Activated T-helper 1 cell treated with Interleukin-2 at 50 U/mL for 16 hours (primary cell): ENCODE measurements at places on chromosomes 7 and 10.

- no peak for DNase-seq
These were observed 68.3 kb downstream of the ITGB1 start for GRCh38 chr10:32889631-32890212.

DNA sequence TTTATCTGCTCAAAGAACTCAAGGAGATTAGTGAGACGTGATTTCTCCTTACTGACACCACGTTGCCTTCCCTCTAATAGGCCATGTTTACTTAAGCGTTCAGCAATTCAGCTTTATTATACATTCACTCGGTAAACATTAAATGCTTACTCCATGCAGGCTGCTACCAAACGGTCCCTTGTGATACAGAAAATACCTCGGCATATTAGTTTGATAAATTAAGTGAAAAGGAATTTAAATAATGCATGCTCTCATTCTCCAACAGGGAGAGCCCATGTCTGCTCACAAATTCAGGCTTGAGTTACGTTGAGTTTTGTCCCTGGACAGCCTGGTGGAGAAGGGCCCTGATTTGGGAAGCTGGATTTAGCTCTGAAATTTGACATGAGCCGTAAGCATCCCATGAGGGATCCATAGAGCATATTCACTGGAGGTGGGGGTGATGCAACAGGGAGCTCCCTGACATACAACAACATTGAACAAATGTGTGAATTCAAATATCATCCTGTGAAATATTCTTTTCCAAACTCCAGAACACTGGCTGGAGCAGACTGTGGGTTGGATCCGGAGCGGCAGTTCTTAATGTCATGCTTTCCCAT is 86.3 kb downstream of the TBXAS1 start:
- DNase-seq = no peak

DNA sequence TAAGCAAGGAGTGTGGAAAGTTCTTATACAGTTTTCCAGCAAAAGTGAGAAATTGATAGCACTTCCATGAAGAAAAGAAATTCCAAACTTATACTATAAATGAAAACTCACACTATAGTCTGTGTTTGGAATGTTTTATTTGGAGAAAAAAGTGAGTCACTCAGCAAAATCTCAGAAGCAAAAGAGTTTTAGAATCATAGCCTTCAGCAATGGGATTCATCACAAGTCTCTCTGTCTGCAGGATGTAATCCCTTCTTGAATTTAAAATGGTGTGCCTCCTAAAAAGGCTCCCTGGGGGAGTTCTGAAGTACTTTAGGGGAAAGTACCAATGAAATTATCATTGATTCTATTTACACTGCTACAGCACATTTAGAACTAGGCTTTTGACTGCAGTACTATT is 756.4 kb downstream of the XPNPEP1 start:
- DNase-seq = no peak

- no peak for DNase-seq
These were observed 5.5 kb downstream of the FOXL3 start for GRCh38 chr7:295155-296154.

- no peak for DNase-seq
These were observed 627.1 kb upstream of the FZD8 start for GRCh38 chr10:36269222-36269621.

DNA sequence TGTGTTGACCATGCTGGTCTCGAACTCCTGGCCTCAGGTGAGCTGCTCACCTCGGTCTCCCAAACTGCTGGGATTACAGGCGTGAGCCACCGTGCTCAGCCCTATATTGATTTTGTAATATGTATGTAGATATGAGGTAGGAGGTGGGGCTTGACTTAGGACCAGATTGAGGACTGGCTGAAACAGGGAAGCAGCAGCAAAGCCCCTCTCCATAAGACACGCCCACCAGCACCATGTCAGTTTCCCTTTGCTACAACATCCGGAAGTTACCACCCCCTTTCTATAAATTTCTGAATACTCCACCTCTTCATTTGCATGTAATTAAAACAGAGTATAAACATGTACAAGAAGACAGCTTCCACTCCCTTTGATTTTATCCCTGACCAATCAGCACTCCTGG is 47.9 kb upstream of the MYL10 start:
- DNase-seq = no peak

DNA sequence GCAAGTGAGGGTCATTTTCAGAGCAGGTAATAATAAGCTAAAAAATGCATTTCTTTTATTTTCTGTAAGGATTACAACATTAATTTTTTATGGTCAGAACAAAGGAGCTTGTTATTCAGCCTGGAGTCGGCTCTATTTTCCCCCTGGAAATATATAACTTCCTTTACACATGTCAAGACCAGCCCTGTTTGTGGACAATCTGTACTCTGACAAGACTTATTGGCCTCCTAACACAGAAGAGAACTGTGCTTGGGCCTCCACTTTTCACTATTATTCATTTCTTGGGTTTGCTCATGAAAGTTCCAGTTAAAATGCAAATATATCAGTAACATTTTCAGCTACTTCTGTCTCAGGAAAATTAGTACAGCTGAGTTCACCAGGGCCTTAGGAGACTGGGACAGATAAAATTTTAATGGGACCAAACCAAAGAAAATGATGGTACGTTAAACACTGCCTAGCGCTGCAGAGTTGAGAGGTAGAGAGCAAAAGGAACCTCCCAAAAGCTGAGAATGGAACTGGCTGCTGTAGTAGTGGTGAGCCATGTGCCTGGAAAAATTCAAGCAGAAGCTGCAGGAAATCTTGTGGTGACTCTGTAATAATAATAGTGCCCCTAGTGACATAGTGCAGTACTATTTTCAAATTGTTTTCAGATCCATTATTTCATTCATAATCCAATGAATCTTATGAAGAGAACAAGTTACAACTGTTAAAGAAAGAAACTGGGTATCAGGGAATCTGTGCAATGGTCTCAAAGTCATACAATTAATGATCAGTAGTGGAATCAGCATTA is 227.2 kb upstream of the KIAA1217 start:
- no peak for DNase-seq

DNA sequence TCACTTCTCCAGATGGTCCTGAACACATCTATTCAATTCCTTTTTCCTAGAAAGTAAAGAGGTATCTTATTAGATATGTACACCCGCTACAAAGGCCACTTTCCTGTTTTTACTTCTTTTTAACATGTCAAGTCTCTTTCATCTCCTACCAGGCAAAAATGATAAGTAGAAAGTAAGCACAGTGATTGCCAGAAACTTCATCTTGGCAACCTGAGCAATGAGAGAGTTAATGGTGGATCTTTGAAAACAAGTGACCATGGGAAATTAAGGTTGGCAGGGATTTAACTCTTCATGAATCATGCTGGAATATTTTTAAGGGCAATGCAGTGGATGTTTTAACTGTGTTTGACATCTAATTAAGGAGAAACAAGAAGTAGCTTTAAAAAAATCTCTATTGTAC is 2.7 kb downstream of the SEMA3A start:
- no peak for DNase-seq
